ENCODE measurements at places on chromosomes 7 and 10.

GRCh38 chr10:63497321-63497720 is 23.9 kb upstream of the REEP3 start:
- no peak for DNase-seq

GRCh38 chr10:55426138-55426537 is 625.1 kb upstream of the PCDH15 start:
- no peak for DNase-seq

DNA sequence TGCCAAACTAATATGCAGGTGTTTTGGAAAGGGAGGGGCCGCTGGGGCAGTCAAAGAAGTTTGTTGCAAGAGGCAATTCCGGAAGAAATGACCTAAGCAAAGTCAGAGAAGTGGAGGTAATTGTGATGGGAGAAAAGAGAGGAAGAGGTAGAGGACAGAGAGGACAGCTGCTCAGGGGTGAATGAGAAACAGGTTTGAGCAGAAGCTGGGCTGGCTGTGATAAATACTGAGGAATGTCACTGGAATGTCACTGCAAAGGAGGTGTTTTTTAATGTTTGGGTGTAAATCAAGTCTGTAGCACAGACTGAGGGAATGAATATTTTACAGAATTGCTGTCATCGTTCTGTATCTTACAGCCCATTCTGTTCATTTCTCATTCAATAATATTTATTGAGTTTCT is 207.2 kb downstream of the DPP6 start:
- no peak for DNase-seq

- DNase-seq = no peak
Observed at GRCh38 chr7:130951976-130952876, 218.2 kb upstream of the KLF14 start.

DNA sequence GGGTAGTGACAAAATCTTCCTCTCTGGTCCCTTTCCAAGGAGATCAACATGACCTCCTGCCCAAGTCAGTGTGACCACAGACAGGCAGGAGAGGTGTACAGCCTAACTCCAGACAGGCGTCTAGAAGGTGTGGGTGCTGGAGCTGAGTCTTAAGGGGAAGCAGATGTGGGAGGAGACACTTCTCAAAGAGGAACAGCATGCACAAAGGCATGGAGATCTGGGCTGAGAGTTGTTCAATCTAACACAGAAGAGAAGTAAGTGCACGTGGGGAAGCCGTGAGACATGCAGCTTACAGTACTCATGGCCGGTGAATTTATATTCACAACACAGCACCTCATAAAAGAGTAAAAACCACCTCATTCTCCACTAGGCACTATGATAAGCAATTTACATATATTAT is 23.8 kb upstream of the GSDME start:
- no peak for DNase-seq

GRCh38 chr7:159099711-159100231 is 44.9 kb downstream of the VIPR2 start:
- DNase-seq = no peak

GRCh38 chr10:77110757-77111156 is 526.9 kb downstream of the KCNMA1 start:
- no peak for DNase-seq

DNA sequence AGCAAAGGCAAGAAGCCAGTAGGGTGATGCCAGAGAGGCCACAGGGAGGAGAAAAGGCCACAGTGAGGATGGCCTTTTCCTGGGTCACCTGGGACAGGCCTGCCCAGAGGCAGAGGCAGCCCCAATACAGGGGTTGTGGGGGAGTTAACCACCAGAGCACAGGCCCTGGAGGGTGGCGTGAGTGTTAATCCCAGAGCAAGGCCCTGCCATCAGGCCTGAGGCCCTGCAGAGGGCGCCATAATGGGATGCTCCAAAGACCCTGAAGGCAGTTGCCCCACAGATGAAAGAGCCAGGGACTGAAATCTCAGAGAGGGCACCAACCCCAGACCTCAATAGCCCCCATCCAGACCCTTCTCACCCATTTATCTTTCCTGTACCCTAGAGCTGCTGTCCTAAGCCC is 23.9 kb downstream of the SLC13A4 start:
- no peak for DNase-seq

DNA sequence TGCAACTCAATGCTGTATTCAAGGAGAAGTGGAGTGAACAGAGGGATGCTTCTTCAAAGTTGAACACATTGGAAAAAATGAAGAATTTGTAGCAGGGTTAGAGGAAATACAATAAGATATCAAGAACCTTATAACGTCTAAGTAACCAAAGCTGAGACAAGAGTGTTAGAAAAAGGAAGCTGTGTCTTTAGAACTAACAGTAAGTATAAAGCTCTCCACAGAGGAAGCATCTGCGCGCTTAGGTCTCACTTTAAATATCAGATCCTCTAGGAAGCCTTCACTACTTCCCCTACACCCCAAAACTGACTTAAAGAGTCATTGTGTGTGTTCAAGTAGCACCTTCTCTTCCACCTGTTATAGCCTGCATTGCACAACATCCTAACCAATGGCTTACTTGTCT is 43.0 kb downstream of the CH25H start:
- no peak for DNase-seq

All from fibroblast of skin of left biceps (primary cell).